Activated naive CD8-positive, alpha-beta T cell treated with anti-CD3 and anti-CD28 coated beads, Interleukin-2, amount 10 ng/mL, durations not matched to agents 7 days and 5 days (primary cell): ENCODE measurements at places on chromosomes 1 and 21. TPM values are rescaled to one million over a fixed set of nuclear protein-coding genes. Genes with fewer than 3 reads are reported as not detected.

GRCh38 chr1:29218223-29218622, 12.5 kb downstream of the MECR start:
- peaks cover 7% of the 10 kb centered on the region for H3K4me1 ChIP-seq
- H3K36me3 ChIP-seq: peaks cover 6% of the 10 kb centered on the region
- H3K27me3 ChIP-seq: no peaks in the 10 kb centered on the region
- no peak overlapping the region for H3K4me3 ChIP-seq
- DNase-seq: no peak
- peak overlapping the region; percentile 30 for H3K27ac ChIP-seq

DNA sequence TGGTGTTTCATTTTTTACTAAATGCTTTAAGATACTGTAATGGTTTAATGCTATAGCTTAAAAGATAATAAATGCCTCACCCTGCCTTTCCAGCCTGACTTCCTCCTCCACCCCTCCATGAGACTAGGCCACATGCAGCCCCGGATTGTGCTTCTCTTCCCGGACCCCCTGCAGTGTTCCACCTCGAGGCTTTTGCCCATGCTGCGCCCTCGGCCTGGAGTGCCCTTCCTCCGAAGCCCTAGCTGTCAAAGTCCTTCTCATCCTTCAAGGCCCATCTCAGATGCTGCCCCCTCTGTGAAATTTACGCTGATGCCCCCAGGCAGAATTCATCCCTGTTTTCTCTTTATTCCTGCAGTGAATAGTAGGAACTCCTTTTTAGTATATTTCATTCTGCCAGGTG, 98.5 kb downstream of the ATP5PO start:
- no peak overlapping the region for H3K4me3 ChIP-seq
- no peaks in the 10 kb centered on the region for H3K36me3 ChIP-seq
- no peaks in the 10 kb centered on the region for H3K27me3 ChIP-seq
- H3K27ac ChIP-seq: no peak overlapping the region
- DNase-seq: no peak
- no peaks in the 10 kb centered on the region for H3K4me1 ChIP-seq

DNA sequence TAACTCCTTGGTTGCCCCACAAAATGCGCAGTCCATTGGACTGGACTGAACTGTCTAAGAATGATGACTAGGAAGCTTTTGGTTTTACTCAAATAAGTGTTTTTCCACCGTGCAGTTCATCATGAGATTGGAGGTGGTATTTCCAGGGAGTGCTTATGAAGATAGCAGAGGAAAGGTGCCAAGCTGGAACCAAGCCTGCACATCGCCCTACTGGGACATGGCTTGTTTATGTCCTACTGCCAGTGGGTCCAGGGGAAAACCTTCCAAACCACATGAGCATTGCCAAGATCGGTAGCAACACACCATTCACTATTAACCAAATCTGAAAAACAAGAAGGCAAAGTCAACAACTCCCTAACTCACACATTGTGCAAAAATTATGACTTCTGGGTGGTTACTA, 54.7 kb upstream of the DSCAM start:
- no peaks in the 10 kb centered on the region for H3K36me3 ChIP-seq
- DNase-seq: no peak
- H3K4me1 ChIP-seq: no peaks in the 10 kb centered on the region

GRCh38 chr21:46385846-46386733, 62.1 kb downstream of the PCNT start:
- H3K27me3 ChIP-seq: no peaks in the 10 kb centered on the region
- peaks cover 4% of the 10 kb centered on the region for H3K4me1 ChIP-seq
- no peak for DNase-seq
- no peak overlapping the region for H3K27ac ChIP-seq

DNA sequence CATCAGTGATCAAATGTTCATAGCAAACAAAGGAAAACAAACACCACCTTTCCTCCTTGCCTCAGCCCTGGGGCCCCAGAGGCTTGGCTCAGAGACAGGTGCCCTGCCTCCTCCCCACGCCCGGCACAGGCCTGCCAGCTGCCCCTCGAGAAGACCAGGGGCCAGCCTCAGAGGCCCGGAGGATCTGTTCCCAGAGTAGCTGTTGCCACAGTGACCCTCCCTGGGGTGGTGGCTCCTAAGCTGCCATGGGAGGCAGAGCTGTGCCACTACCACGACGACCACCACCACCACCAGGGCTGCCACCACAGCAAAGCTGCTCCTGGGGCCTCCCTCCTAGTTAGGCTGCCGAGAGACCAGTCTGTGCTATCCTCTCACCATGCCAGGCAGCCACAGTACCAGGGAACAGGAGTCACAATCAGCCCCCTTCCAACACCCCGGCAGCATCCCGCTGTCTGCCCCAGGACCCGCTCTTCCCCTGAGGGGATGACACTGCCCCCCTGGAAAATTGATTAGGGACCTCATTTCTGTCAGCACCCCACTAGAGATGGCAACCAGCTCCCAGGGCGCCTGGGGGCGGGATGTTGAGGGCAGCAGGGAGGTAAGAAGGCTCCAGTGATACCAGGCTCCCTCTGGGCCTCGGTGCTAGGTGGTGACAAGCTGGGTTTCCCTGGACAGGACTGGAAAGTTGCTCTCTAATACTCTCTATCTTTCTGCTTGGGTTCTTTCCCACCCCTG, 30.5 kb downstream of the KCNC4 start:
- H3K4me3 ChIP-seq: no peak overlapping the region
- peaks cover 9% of the 10 kb centered on the region for H3K4me1 ChIP-seq
- no peak overlapping the region for H3K27ac ChIP-seq
- no peaks in the 10 kb centered on the region for H3K27me3 ChIP-seq

GRCh38 chr1:58264462-58264861, 282.1 kb downstream of the OMA1 start:
- H3K36me3 ChIP-seq: no peaks in the 10 kb centered on the region
- H3K27ac ChIP-seq: no peak overlapping the region
- no peak overlapping the region for H3K4me3 ChIP-seq
- no peaks in the 10 kb centered on the region for H3K4me1 ChIP-seq
- H3K27me3 ChIP-seq: peaks cover 4% of the 10 kb centered on the region

- H3K36me3 ChIP-seq: peaks cover 59% of the 10 kb centered on the region
- H3K27ac ChIP-seq: no peak overlapping the region
- H3K4me1 ChIP-seq: peaks cover 11% of the 10 kb centered on the region
- no peaks in the 10 kb centered on the region for H3K27me3 ChIP-seq
Measured at GRCh38 chr1:92277105-92277723, 21.6 kb downstream of the GLMN start.

DNA sequence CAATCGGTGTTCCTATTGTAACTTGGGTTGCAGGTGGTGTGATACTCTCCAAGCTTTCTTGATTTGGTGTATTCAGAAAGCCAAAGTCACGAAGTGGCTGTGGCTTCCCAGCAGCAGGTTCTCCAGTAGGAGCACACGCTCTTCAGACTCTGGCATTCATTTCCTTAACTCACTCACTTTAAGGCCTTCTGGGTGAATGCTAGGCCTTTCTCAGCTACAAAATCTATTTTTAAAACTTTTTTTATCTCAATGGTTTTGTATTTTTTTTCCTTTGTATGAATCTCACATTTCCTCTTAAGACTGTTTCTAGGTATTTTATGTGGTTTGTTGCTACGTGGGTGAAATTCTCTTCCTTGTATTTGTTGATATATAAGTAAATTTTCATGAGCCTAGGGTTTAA, 22.9 kb upstream of the PKN2 start:
- H3K27ac ChIP-seq: peak overlapping the region; percentile 83
- H3K4me1 ChIP-seq: peaks cover 21% of the 10 kb centered on the region
- DNase-seq: no peak

DNA sequence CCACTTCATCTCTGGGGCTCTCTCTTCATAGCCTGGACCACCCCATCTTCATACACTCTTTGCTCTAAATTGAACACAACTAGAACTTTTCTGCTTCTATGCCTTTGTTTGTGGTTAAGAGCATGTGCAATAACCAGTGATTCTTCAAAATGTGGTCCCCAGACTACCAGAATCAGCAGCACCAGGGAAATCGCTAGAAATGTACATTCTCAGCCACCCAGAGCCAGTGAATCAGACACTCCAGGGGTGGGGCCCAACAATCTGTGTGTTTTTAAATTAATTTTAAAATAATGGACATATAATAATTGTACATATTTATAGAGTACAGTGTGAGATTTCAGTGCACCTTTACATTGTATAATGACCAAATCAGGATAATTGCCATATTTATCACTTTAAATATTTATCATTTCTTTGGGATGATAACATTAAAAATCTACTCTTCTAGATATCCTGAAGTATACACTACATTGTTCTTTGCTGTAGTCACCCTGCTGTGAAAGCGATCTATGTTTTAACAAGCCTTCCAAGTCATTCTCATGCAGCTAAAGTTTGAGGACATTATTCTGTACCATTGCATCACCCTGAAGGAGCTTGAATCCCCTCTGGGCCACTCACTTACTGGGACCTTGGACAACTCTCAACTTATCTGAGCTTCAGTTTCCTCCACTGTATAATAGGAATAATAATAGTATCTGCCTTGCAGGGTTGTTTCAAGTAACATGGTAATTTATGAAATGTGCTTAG, 10.8 kb downstream of the GRHL3 start:
- no peak overlapping the region for H3K27ac ChIP-seq
- peaks cover 72% of the 10 kb centered on the region for H3K27me3 ChIP-seq
- H3K4me1 ChIP-seq: no peaks in the 10 kb centered on the region
- DNase-seq: no peak

DNA sequence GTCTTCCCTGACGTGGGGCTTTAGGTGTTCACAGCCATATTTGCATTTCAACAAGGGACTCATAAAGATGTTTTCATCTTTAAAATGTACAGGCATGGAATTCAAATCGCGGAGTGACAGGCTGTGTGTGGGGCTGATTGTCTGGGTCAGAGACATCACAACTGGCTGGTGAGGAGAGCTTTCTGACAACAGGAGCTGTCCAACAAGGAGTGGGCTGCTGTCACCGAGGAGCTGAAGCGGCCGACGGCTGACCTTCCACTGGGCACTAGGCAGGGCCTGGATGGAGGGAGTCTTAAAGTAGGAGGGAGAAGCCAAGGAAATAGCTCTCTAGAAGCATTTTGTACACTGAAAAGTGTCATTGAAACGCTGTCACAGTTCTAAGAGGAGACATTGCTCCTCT, 30.5 kb upstream of the SCMH1 start:
- H3K4me3 ChIP-seq: no peak overlapping the region
- no peak overlapping the region for H3K27ac ChIP-seq
- H3K27me3 ChIP-seq: peaks cover 27% of the 10 kb centered on the region
- H3K4me1 ChIP-seq: peaks cover 6% of the 10 kb centered on the region
- no peaks in the 10 kb centered on the region for H3K36me3 ChIP-seq

DNA sequence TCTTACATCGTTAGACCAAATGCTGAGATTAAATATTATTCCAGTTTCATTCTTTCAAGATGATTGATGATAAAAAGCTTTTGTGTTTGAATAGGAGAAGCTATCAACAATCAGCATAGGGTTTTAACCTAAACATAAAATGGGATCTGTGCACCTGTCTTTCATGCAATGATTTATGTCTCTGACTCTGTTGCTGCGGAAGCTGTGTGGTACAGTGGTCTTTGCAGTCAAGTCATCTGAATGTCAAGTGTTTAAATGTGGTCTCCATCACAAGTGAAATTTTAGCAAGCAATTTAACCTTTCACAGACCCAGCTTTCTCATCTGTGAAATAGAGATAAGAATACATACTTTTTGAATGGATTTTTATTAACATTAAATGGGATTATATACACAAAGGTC, 107.2 kb downstream of the PLPPR5 start:
- no peak overlapping the region for H3K4me3 ChIP-seq
- no peak for DNase-seq
- H3K4me1 ChIP-seq: peaks cover 1% of the 10 kb centered on the region
- H3K27ac ChIP-seq: no peak overlapping the region
- H3K27me3 ChIP-seq: no peaks in the 10 kb centered on the region
- peaks cover 2% of the 10 kb centered on the region for H3K36me3 ChIP-seq

- no peaks in the 10 kb centered on the region for H3K36me3 ChIP-seq
- peaks cover 2% of the 10 kb centered on the region for H3K27me3 ChIP-seq
- DNase-seq: no peak
- peaks cover 1% of the 10 kb centered on the region for H3K4me1 ChIP-seq
Measured at GRCh38 chr1:41427122-41427913, 57.2 kb downstream of the EDN2 start.

GRCh38 chr1:18929686-18930085, 26.8 kb downstream of the IFFO2 start:
- no peak overlapping the region for H3K4me3 ChIP-seq
- peaks cover 2% of the 10 kb centered on the region for H3K36me3 ChIP-seq
- DNase-seq: no peak
- peaks cover 38% of the 10 kb centered on the region for H3K4me1 ChIP-seq
- no peaks in the 10 kb centered on the region for H3K27me3 ChIP-seq

- H3K27me3 ChIP-seq: peaks cover 2% of the 10 kb centered on the region
- H3K36me3 ChIP-seq: no peaks in the 10 kb centered on the region
Measured at GRCh38 chr1:206001476-206001888, 1.7 kb downstream of the RAB7B start.

DNA sequence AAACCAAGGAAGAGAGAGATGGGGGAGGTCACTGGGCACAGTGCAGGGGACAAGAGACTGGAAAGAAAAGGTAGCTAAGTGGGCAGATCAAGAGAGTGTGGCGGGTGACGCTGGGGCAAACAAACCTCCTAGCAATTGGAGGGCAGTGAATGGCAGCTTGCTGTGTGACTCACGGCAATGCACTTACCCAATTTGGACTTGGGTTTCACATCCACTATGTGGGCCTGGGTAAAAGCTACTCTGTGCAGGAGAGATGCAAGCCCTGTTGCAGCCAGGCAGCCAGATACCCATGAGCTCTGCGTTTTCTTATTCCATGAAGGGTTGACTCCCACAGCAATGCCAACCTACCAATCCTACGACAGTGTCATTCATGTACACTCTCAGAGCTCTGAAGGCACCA, 9.5 kb downstream of the PLXNA2 start:
- H3K4me3 ChIP-seq: no peak overlapping the region
- H3K36me3 ChIP-seq: no peaks in the 10 kb centered on the region
- peaks cover 60% of the 10 kb centered on the region for H3K27me3 ChIP-seq
- H3K4me1 ChIP-seq: peaks cover 11% of the 10 kb centered on the region
- H3K27ac ChIP-seq: no peak overlapping the region
- no peak for DNase-seq

NR1I3 gene
- not detected for total RNA-seq

UBL4B gene
- total RNA-seq: not detected

PRKAB2 gene
- total RNA-seq: 12.6 TPM

CR2 gene
- total RNA-seq: 3.5 TPM

WDR3 gene
- 23.8 TPM for total RNA-seq

CCDC17 gene
- total RNA-seq: 4.4 TPM

SPATA46 gene
- not detected for total RNA-seq

SAMD13 gene
- 0.77 TPM for total RNA-seq

NES gene
- not detected for total RNA-seq

IL10 gene
- 0.17 TPM for total RNA-seq

CDA gene
- total RNA-seq: not detected

PPP1R12B gene
- 27.7 TPM for total RNA-seq

AVPR1B gene
- not detected for total RNA-seq

TEKT2 gene
- total RNA-seq: not detected
